Activated T-helper 1 cell treated with anti-CD3 and anti-CD28 coated beads, Interleukin-12 subunit alpha, Interleukin-12 subunit beta, Interleukin-2, Interleukin-4 antibody, amounts not matched to agents 30 ng/mL and 10 ng/mL and 1 ng/mL, durations not matched to agents 14 hours and 24 hours and 36 hours (primary cell): ENCODE measurements at places on chromosomes 5 and 9.

- H3K4me1 ChIP-seq: peaks cover 63% of the 10 kb centered on the region
- H3K36me3 ChIP-seq: peaks cover 9% of the 10 kb centered on the region
- DNase-seq: no peak
- no peaks in the 10 kb centered on the region for H3K27me3 ChIP-seq
- no peak overlapping the region for H3K4me3 ChIP-seq
- peak overlapping the region; percentile 98 for H3K27ac ChIP-seq
Observed at GRCh38 chr5:67208403-67208802, 11.8 kb upstream of the CD180 start.

DNA sequence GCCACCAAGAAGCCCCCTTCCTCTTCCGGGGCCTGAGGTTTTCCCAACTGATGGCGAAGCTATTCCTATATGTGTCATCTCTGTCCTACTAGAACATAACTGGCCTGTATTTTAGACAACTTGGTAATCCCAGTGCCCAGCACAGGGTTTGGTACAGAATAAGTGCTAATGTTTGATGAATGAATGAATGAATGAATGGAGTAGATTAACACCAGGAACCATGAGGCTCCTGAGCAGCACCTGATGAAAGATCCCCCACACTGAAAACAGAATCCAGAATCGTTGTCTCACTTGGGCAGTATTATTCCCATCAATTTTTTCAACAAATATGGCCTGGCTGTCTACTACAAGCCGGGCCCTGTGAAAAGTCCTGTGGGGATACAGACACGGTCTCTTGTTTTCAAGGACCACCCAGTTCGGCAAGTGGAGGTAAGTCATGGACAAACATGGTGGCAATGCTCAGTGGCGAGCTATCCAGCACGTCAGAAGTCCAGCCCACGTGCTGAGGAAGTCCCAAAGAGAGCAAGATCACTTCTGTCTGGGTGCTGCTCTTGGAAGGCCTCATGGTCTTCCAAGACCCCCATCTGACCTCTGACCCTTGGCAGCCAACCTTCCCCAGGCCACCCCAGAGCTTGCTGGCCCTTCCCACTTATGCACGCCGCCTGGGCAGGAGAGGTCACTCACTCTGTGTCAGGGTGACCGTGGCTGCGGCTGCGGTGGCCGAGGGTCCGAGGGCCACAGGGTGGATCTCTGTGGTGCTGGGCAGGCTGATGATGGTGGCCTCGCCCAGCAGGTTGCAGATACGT is 1.0 kb downstream of the NAIF1 start:
- no peak for DNase-seq
- H3K4me3 ChIP-seq: no peak overlapping the region
- H3K4me1 ChIP-seq: peaks cover 50% of the 10 kb centered on the region
- peaks cover 15% of the 10 kb centered on the region for H3K36me3 ChIP-seq
- no peaks in the 10 kb centered on the region for H3K27me3 ChIP-seq
- peak overlapping the region; percentile 79 for H3K27ac ChIP-seq

DNA sequence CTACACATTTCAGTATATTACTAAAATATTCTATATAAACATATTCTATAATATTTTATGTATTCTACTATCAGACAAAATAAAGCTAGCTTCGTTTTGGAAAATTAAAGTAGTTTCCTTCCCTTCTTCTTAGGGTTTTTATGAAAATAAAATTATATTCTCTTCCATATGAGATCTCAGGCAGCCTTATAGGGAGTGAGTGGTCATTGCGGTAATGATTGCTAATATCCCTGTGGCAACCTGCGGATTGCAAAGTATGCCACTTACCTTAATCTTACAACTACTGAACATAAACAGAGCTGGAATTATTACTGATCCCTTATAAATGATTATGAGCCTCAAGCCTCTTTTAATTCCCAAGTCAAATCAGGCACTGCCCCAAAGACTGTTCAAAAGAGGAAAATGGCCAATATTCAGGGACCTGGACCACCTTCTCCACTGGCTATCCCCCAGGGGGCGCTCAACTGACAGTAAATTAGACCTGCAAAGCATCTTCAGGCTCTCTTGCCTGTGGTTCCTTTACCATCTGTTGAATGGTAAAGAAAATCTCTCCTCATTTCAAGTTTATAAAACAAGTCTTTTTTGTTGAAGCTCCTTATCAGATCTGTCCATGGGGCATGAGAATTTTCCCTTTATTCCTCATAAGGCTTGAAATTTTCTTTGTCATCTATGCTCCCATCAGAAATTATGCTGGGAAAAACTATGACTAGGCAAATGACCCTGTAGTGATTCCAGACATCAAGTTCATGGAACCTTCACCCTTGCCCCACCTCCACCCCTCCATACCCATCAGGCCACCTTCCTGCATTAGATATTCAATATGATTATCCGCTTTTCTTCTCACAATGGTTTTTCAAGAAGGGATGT is 163.9 kb downstream of the CEMIP2 start:
- H3K36me3 ChIP-seq: no peaks in the 10 kb centered on the region
- H3K27ac ChIP-seq: no peak overlapping the region

- no peak for DNase-seq
- H3K27me3 ChIP-seq: no peaks in the 10 kb centered on the region
- no peak overlapping the region for H3K27ac ChIP-seq
Observed at GRCh38 chr5:118775790-118776499, 212.4 kb downstream of the DTWD2 start.

GRCh38 chr5:94540856-94541494 is 77.4 kb downstream of the KIAA0825 start:
- no peak overlapping the region for H3K27ac ChIP-seq
- DNase-seq: no peak
- peaks cover 15% of the 10 kb centered on the region for H3K4me1 ChIP-seq
- peaks cover 5% of the 10 kb centered on the region for H3K36me3 ChIP-seq
- H3K4me3 ChIP-seq: no peak overlapping the region

DNA sequence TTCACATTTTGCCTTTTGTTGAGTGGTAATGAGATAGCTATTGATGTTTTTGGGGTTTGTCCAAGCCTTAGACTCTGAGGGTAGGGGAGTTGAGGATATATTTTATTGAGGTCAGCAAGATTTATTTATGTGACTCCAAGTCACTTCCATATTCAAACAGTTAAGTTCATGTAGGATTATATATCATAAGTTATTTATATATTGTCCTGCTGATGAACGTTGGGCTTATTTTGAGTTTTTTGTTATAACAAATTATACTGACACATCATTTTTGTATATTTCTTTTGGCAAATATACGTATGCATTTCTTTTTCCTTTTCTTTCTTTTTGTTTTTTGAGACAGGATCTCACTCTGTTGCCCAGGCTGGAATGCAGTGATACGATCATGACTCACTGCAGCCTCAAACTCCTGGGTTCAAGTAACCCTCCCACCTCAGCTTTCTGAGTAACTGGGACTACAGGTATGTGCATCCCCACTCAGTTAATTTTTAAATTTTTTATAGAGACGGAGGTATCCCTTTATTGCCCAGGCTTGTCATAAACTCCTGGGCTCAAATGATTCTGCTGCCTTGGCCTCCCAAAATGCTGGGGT is 23.5 kb upstream of the IL12B start:
- peaks cover 45% of the 10 kb centered on the region for H3K27me3 ChIP-seq
- peaks cover 4% of the 10 kb centered on the region for H3K36me3 ChIP-seq
- H3K4me3 ChIP-seq: no peak overlapping the region
- H3K27ac ChIP-seq: no peak overlapping the region
- no peak for DNase-seq

DNA sequence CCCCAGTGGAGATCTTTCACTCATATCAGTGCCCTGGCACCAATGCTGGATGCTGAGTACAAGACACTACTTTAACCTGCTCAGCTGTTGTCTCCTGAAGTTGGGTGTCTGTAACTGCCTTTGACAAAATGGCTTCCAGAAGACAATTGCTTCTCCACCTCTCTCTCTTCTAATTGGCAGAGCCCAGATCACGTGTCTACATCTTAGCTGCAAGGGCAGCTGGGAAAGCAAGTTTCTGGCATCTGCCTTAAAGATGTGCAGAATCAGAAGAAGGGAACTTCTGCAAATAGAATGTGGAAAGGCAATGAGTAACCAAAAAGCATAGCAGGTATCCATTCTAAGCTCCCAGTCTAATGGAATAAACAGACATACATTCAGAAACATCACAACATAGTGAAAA is 81.1 kb downstream of the PDZD2 start:
- no peak for DNase-seq
- no peaks in the 10 kb centered on the region for H3K4me1 ChIP-seq
- no peaks in the 10 kb centered on the region for H3K36me3 ChIP-seq
- H3K27me3 ChIP-seq: no peaks in the 10 kb centered on the region

DNA sequence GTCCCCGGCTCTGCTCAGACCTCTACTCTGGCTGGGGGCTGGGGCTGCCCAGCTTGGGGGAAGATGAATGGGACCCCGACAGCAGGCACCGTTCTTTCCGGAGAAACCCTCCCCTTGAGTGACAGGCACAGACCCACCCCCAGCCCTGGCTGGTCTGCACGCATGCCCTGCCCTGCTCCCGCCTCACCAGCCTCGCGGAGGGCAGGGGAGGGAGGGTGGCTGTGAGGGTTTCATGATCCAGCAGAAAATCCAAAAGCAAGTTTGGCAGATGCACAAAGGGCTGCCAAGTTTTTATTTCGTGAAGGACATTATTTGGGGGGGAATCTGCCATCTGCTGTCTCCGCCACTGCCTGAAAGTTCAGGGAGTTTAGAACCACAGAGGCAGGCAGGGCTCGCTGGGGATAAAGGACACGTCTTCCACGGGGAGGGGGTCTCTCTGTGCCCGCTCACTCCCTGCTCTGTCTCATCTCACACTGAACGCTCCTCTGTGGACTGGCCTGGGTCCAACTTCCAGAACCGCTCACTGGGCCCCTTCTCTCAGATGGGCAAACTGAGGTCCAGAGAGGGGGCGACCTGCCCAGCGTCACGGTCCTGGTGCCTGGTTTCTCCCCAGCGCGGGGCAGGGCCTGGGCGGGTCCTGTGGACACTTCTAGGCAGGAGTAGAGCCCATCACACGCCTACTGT is 92.9 kb downstream of the RXRA start:
- peaks cover 2% of the 10 kb centered on the region for H3K27me3 ChIP-seq
- H3K27ac ChIP-seq: no peak overlapping the region
- H3K36me3 ChIP-seq: no peaks in the 10 kb centered on the region
- DNase-seq: no peak
- no peak overlapping the region for H3K4me3 ChIP-seq

- peaks cover 76% of the 10 kb centered on the region for H3K4me1 ChIP-seq
- H3K27ac ChIP-seq: no peak overlapping the region
- H3K36me3 ChIP-seq: peaks cover 30% of the 10 kb centered on the region
- H3K4me3 ChIP-seq: peak overlapping the region; percentile 11
- no peak for DNase-seq
- H3K27me3 ChIP-seq: no peaks in the 10 kb centered on the region
Observed at GRCh38 chr5:119301906-119302305, 53.9 kb upstream of the TNFAIP8 start.

GRCh38 chr9:7780261-7780988 is 19.2 kb downstream of the DMAC1 start:
- peaks cover 6% of the 10 kb centered on the region for H3K4me1 ChIP-seq
- no peak for DNase-seq
- no peak overlapping the region for H3K4me3 ChIP-seq

- H3K4me3 ChIP-seq: no peak overlapping the region
- DNase-seq: no peak
- H3K27me3 ChIP-seq: no peaks in the 10 kb centered on the region
- no peaks in the 10 kb centered on the region for H3K4me1 ChIP-seq
Observed at GRCh38 chr5:164637931-164638521, 1132.6 kb downstream of the MAT2B start.

GRCh38 chr9:19231126-19231903 is 822 bp downstream of the DENND4C start:
- H3K36me3 ChIP-seq: peaks cover 2% of the 10 kb centered on the region
- H3K4me3 ChIP-seq: no peak overlapping the region
- no peaks in the 10 kb centered on the region for H3K27me3 ChIP-seq
- peaks cover 8% of the 10 kb centered on the region for H3K4me1 ChIP-seq
- no peak overlapping the region for H3K27ac ChIP-seq

GRCh38 chr9:109792951-109793546 is 13.1 kb downstream of the PALM2AKAP2 start:
- H3K4me1 ChIP-seq: no peaks in the 10 kb centered on the region
- no peak for DNase-seq
- H3K4me3 ChIP-seq: no peak overlapping the region
- H3K36me3 ChIP-seq: no peaks in the 10 kb centered on the region
- H3K27ac ChIP-seq: no peak overlapping the region

- peaks cover 46% of the 10 kb centered on the region for H3K4me1 ChIP-seq
- DNase-seq: no peak
- H3K27ac ChIP-seq: peak overlapping the region; percentile 88
- H3K27me3 ChIP-seq: no peaks in the 10 kb centered on the region
- H3K4me3 ChIP-seq: peak overlapping the region; percentile 68
- H3K36me3 ChIP-seq: peaks cover 4% of the 10 kb centered on the region
Observed at GRCh38 chr5:54645882-54646355, 128.4 kb downstream of the SNX18 start.

- peaks cover 5% of the 10 kb centered on the region for H3K27me3 ChIP-seq
- no peak overlapping the region for H3K27ac ChIP-seq
- no peaks in the 10 kb centered on the region for H3K36me3 ChIP-seq
- DNase-seq: no peak
Observed at GRCh38 chr5:137070521-137070920, 428.6 kb downstream of the SPOCK1 start.

DNA sequence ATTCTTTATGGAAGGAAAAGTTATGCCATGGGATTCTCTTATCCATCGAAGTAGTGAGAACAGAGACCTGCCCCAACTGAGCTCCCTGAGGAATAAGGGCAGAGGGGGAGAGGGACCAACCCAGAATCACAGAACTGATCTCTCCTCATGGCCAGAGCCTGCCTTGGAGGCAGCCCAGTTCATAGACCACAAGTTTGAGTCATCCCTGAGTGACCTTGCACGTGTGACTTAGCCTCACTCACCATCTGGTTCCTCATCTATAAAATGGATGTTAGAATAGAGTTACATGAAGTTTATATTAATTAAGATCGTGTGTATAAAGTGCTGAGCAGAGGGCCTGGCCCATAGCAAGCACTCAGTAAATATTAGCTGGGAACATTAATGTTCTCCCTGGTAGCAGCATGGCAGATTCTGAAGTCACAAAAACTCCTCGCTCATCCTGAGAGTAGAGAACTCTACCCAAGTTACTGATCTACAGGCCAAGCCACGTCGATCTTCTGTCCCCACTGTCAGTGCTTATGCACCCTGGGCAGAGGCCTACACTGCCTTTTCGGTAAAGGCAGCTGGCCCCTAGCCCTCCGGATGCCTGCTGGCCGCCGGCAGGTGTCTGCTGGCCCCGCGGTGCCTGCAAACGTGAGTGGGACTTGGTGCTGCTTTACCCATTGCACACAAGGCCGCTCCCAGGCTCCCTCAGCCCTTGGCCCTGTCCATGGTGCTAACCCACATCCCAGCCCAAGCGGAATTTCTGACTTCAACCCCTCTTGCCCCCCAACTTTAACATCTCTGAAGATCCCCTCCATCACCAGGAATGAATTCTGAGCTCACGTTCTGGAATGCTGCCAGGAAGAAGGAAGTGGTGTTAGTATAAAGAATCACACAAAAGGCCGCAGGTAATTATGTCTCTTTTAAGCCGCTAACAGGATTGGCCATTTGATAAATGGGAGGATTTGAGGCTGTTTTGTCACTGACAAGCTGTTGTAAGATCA is 61.1 kb upstream of the ARAP3 start:
- no peak for DNase-seq
- H3K27ac ChIP-seq: no peak overlapping the region
- H3K4me3 ChIP-seq: no peak overlapping the region
- H3K27me3 ChIP-seq: peaks cover 16% of the 10 kb centered on the region
- H3K4me1 ChIP-seq: no peaks in the 10 kb centered on the region

GRCh38 chr9:37037503-37038301 is 3.6 kb upstream of the PAX5 start:
- peaks cover 25% of the 10 kb centered on the region for H3K4me1 ChIP-seq
- peak overlapping the region; percentile 72 for H3K4me3 ChIP-seq
- H3K27ac ChIP-seq: peak overlapping the region; percentile 46
- H3K27me3 ChIP-seq: peaks cover 79% of the 10 kb centered on the region
- H3K36me3 ChIP-seq: peaks cover 7% of the 10 kb centered on the region

GRCh38 chr5:72194846-72195245 is 87.6 kb downstream of the MAP1B start:
- peaks cover 9% of the 10 kb centered on the region for H3K4me1 ChIP-seq
- peak; percentile 2 for DNase-seq
- peak overlapping the region; percentile 38 for H3K27ac ChIP-seq
- no peaks in the 10 kb centered on the region for H3K36me3 ChIP-seq
- peaks cover 29% of the 10 kb centered on the region for H3K27me3 ChIP-seq
